ENCODE measurements at places on chromosomes 3 and 15.

GRCh38 chr3:98532709-98533571, 1.2 kb downstream of the GPR15 start:
- no peak for DNase-seq

DNA sequence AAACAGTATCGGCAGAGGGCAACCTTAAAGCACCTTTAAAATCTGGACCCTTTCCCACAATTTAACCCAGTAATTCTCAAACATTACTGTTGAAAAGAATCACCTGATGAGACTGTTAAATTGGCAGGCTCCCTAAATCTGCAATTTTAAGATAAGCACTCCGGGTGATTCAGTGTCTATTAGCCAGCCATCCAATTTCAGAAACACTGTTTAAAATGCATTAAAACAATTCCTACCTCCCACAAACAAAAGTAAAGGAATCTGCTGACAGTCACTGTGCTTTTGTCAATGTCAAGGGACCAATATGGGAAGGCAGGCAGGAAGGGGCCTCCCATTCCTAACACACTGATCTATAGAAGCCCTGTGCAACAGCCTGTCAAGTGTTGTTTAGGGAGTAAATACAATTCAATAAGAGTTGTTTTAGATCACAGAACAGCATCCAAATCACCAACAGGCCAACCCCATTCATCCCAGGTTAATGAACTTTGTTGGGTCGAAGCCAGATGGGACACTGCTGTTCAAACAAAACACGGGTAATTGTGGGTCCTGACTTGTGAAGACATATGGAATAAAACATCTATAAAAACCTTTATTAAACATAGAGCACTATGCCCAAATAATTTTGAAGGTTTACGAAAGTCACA, 21.4 kb downstream of the SIAH2 start:
- no peak for DNase-seq

- DNase-seq = no peak
These were observed 155.1 kb downstream of the LRTM1 start for GRCh38 chr3:54772746-54773145.

DNA sequence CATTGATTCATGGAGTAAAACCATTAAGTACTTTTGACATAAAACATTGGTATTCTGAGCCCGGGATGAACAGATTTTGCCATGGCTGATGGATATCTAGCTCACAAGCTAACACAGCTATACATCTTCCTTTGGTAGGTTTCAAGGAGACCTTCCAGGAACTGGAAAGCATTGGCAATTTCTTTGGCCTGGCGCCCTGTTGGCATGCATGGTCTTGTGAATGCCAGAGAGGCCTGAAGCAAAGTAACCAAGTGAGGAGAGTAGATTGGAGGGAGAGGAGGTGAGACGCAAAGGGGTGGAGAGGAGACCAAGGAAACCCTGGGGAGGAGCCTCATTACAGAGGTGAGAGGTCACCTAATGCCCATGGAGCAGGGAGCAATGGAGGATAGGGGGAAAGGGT, 67.2 kb downstream of the SQOR start:
- DNase-seq = no peak

DNA sequence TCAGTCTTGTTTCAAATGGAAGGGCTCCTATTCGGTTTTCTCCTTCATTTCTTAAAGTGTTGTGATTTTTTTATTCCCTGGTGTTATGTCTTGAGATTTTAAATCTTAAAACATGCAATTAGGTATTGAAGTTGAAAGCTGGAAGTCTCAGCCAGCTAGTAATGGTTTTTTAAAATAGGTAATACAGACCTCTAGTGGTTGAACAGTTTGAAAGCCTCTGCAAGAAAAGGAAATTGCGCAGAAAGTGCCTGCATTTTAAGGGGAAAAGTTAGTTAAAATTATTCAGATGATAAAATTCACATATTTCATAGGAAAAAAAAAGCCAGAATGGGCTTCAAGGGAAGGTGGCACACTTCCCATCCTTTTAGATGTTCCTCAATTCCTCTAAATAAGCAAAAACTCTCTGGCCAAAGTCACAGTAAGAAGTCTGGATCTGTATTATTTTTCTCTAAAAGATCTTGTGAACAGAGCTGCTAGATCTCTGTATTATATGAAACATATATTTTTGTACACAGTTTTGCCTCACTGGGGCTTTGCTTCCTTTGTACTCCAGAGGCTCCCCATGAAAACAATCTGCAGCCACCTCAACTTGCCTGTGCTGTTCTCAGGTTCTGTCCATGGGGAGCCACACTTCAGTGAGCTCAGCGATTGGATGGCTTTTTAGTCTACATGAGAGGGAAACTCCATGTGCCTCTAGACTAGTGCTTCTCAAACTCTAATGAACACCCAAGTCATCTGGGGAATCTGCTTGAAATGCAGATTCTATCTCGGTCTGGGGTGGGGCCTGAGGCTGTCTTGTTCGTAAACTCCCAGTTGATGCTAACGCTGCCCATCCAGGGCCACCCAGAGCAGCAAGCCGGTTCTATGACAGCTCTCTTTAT, 21.5 kb downstream of the AGTR1 start:
- DNase-seq = no peak

GRCh38 chr3:152611905-152612304, 223.0 kb upstream of the P2RY1 start:
- DNase-seq = no peak

- DNase-seq = no peak
These were observed 56.0 kb upstream of the DYNC1LI1 start for GRCh38 chr3:32626631-32627030.

DNA sequence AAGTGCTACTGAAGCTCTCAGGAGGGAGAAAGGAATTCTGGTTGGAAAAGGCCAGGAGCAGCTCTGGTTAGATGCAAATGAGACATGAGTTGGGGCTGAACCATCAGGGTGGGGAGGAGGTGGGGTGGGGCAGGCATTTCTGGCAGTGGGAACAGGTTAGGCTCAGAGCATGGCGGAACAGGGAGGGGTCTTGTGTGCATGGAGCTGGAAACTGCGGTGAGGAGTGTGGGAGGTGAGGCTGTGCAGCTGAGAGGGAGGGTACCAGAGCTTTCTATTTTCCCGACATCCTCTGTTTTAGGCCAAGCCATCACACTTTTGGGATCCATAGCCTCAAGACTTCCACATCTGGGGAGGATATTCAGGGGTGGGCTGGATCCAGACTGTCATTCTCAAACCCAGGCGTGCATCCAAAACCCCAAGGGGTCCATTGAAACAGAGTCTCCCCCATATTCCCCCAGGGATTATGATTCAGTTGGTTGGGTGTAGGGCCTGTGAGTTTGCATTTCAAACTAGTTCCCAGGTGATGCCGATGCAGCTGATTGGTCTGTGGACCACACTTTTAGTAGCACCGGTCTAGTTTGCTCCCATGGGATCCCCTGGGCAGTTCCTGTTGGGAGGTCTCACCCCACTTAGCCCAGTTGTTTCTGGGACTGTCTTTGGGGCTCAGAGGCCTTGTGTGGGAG, 100.9 kb upstream of the TLE3 start:
- no peak for DNase-seq

GRCh38 chr3:119560160-119560559, 746 bp upstream of the CD80 start:
- DNase-seq = no peak
